ENCODE measurements at places on chromosomes 1 and 21.

DNA sequence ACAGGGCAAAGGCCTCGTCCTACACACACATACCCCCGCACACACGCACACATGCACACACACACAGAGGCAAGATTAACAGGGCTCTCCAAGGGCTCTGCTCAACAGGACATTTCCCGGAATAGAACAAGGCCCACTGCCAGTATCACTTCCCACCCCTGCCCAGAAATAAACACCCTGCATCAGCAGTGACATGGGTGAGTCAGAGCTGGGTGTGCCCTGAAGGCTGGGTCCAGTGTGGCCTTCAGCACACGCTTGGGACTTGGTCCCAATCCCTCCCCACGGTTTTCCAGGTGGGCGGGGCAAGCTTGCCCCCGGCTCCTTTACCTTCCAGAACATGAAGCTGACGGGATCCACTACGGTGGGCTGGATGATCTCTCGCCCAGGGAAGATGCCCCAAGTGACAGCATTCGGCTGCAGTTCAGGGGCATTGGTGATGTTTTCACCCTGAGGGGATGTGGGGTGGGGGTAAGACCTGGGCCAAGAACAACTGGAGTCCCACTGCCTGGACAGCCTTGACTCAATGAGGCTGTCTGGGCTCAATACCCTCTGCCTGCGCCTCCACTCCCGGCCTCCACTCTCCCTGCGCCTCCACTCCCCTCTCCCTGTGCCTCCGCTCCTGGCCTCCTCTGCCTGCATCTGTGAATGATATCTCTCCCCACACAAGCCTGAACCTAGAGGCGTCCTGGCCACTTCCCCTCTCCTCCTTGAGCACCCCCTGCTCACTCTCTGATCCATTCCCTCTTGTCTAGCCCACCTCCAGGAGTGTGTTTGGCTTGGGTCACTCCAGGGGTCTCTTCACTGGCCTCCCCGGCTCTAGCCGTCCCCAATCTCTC, 14.7 kb downstream of the MTHFR start:
- peak; percentile 78 for DNase-seq

DNA sequence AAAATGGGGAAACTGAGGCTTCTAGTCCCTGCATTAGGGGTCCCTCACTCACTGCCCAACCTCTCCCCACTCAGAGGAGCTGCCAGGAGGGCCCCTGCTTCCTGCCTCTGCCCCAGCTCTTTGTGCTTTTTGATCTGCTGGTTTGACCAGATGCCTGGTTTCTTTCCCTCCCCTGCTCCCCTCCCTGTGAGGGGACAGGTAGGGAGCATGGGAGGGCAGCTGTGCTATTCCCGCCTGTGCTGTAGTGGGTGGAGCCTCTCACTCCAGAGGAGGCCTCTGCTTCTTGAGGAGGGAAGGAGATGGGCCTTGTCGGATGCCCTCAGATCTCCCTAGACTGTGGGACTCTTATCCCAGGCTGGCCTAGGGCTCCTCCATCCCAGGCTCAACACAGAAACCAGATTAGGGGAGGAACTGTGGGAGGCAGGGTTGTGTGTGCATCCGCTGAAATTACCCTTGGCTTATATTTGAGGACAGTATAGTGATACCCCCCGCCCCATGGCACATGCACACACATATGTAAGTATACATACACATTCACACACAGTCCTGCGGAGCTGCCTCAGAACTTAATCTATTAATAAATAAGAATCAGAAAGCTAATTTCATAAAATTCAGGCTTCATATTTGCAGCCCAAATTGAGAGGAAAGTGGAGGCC, 4.6 kb downstream of the BOLA1 start:
- no peak for DNase-seq

DNA sequence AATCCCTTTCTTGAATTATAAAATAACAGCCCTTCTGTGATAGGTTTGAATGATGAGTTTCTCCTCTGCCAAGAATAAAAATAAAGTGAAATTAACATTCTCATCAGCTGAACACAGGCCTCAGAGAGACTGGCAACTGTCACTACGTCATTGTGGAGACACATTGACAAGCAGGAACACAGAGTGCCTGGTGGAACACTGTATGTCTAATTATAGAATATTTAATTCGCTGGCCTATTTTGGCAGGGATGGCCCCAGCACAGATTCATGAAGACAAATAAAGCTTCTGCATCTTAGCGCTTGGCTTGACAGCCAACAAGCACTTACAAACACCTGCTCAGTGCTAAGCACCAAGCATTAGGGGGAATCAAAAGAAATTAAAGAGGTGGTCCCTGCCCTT, 52.0 kb upstream of the SMYD2 start:
- DNase-seq = no peak

- no peak for DNase-seq
Measured at GRCh38 chr1:224182057-224182865, 779 bp upstream of the DEGS1 start.

- peak; percentile 92 for DNase-seq
Measured at GRCh38 chr1:155320661-155321617, at the start of gene RUSC1. RUSC1 (plus strand) TSS chr1:155320894; CDS start chr1:155321774, 880 bp downstream.

DNA sequence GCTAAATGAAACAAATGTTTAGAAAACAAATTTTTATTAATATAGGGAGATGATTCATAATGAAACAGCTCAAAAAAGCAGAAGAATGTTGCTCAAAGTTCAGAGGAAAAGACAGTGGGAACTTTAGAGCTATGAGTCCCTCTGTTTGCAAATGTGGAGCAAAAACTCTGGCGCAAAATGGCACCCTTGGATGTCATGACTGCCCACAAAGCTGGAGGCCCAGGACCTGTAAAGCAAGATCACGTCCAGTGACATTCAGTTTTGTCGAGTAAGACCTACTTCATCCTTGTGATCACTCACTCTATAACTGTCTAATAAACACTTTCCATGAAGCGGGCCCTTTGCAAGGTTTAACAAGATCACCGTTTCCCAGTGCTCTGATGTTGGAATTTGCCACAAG, 9.1 kb upstream of the EXO1 start:
- no peak for DNase-seq

- DNase-seq = no peak
Measured at GRCh38 chr1:240843798-240844197, 231.8 kb upstream of the GREM2 start.

DNA sequence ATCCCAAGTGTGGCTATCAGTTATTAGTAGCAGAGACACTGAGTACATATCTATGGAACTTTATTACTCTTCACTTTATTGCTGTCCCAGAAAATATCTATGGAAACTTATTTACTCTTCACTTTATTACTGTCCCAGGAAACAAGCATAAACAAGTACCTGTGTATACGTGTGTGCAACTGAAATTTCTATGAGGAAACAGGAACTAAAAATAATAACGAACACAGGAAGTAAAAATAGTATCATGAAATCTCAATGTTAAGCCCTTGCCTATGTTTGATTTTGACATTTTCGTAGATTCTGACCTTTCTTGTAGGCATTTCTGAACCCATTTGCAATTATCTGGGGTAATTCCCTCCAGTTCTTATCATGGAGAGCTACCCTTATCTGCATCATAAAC, 64.9 kb upstream of the KRTAP19-8 start:
- no peak for DNase-seq

GRCh38 chr1:225653463-225654276, 747 bp upstream of the ENAH start:
- DNase-seq = peak; percentile 74

DNA sequence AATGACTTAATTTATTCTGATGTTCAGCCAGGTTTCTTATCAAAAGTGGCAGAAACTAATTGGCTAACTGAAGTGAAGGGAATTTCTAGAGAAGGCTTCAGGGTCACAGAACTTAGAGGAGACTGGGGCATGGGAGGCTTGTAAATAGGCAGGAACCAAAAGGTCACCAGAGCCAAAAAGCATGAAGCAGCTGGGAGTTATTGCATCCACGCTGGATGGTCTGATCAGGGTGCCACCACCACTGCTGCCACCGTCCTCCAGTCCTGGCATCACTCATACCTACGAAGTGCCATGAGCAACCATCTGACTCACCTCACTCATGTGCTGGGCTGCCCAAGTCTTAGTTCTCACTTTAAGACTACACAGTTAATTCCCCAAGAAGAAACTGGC, 82.5 kb upstream of the DPH5 start:
- no peak for DNase-seq

- DNase-seq = no peak
Measured at GRCh38 chr1:37704966-37705365, 12.7 kb downstream of the CDCA8 start.

- DNase-seq = peak; percentile 79
Measured at GRCh38 chr1:151196292-151196800, 2.0 kb upstream of the PIP5K1A start.

GRCh38 chr1:153057375-153057774, at the start of gene SPRR2A:
SPRR2A (minus strand) TSS chr1:153057512; CDS start chr1:153056735, 777 bp downstream.
- DNase-seq = no peak

DNA sequence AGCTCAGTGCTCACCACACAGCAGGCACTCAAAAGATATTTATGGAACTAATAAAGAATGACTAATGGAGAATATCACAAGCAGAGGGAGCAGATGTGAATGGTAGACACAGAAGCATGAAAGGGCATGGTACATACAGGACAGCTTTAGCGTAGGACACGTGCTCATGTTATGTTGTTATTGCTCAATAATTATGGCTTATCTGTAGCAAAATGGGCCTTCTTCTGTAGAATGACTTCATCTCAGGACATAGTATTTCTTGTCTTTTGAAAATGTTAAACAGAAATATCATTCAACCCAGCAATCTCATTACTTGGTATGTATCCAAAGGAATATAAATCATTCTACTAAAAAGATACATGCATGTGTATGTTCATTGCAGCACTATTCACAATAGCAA, 58.9 kb upstream of the EXO1 start:
- no peak for DNase-seq

DNA sequence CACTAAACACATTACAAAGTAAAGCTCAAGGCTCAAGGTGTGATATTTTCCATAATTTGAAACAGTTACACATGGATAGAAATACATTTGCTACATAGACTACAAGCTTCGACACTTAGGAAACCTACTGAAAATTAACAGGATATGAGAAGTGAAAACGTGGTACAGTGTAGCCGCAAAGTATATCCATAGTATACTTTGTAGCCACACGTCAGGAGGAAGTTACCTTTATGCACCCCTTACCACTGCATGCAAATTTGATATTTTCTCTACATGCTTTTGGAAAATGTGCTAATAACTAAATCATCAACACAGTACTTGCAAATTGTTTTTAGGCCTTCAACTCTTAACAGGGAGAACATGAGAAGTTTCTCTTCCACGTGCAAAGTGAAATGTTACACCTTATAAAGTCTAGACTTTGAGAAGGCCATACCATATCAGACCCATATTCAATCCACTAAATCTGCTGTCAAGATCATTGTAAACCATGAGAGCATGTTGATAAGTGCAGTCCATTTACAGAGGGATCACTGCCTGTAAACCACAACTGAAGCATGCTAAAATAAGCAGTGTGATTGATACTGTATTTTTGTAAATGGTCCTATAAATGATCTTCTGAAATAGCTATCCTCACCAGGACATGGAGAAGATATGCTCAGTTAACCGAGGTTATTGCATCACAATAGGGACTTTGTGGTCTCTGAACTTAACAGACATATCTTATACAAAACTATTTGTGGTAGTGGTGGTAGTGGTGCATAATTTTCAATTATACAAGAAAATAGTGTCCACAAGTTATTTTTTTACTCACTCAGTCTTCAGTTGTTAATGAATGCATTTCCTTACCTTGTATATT, 64.7 kb downstream of the VAV3 start:
- DNase-seq = no peak

DNA sequence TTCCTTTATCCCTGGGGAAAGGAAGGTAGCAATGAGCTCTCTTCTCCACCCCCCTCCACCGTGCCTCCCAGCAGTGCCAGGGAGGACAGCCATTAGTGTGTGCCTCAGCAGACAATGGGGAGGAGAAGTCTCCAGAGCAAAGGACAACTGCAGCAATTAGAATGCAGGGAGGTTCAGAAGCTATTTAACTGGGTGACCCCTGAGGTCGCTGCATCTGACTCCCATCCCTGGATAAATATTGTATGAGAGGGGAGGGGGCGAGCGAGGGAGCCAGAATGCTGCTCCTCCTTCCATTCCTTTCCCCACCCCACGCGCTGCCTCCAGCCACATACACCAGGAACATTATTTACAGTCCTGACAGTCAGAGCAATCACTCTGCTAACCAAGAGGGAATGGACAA, 59.0 kb downstream of the ERI3 start:
- no peak for DNase-seq

GRCh38 chr1:89631816-89632656, 884 bp upstream of the LRRC8C start:
- DNase-seq = peak; percentile 32

- DNase-seq = no peak
Measured at GRCh38 chr1:60895701-60896100, 186.7 kb upstream of the NFIA start.

Data from head of caudate nucleus (tissue), 42 donors.